ENCODE measurements at places on chromosomes 7 and 10.
A peak's percentile ranks its signal among the peaks of the same experiment; 100 is the strongest.

DNA sequence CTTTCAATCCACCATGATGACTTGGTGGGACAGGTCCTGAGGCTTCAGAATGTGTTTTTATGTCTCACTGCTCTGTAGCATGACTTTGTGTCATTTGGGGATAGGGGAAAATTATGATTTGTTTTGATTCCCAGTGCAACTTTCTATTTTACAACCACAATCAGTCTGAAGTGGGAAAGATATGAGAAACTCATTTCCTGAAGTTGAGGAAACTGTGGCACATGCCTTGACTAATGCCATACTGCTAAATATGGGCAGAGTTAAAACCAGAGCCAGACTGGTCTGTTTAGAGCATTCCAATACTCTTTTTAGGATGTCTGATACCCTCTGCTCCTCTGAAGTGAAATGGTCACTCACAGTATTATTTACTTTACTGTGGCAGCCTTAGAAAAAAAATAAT, 307.7 kb downstream of the ADRA2A start:
- no peak for DNase-seq

DNA sequence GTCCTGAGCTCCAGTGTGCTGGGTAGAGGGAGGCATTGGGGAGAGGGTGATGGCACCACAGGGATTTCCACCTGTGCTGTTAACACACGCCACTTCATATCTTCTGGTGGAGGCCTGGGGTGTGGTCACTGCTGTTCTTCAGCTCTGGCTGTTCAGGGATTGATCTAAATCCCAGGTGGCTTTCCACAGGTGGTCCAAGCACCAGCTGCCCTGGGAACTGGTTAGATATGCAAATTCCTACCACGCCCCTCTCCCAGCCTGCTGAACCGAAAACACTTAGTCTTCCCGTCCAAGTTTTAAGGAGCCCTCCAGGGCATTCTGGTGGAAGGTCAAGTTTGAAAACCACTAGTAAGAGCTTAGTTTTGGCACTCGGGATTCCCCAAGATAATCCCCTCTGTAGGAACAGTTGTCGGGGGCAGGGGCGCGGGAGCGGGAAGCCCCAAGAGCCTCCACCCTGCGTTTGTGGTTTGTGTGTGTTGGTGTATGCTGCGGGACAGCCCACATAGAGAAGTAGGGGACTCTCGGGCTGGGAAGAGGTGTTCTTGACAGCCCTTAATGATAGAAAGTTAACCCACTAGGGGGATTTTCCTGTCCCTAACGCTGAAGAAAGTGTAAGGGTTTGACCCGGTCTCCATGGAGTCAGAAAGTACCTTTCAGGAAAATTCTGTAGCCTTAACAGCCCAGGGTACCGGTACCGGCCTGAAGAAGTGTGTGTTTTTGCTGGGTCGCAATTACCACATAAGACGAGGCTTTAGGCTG, 5.1 kb downstream of the DEPP1 start:
- no peak for DNase-seq

GRCh38 chr7:4687956-4688355, 5.9 kb downstream of the FOXK1 start:
- no peak for DNase-seq

DNA sequence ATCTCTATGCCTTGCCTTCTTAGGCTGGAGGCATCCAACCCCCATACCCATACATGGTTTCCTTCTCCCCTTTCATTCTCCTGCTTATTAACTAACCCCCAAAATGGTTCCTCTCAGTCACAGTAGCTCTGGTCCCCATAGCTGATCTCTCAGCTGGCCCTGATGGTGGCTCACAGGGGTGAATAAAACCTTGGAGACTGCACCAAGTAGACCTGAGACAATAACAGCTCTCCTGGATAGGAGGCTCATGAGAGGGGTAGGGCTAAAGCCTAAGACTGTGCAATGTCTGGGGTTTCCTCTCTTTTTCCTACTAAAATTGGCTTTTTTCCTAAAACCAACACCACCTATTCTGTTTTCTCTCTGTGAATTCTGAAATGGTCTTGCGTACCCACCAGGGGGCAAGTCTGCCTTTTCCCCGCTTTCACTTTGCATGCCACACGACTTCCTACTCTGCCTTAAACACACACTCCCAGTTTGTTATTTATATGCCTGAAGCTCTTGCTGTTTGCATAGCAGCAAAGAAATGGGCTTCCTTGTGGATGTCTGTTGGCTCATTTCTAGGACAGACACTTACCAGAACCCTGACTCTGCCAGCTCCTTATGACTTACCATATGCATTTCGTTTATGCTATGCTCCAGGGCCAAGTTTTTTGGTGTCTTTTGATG, 18.4 kb upstream of the PON1 start:
- no peak for DNase-seq

- no peak for DNase-seq
Measured at GRCh38 chr7:17046666-17047065, 164.9 kb upstream of the AGR3 start.

DNA sequence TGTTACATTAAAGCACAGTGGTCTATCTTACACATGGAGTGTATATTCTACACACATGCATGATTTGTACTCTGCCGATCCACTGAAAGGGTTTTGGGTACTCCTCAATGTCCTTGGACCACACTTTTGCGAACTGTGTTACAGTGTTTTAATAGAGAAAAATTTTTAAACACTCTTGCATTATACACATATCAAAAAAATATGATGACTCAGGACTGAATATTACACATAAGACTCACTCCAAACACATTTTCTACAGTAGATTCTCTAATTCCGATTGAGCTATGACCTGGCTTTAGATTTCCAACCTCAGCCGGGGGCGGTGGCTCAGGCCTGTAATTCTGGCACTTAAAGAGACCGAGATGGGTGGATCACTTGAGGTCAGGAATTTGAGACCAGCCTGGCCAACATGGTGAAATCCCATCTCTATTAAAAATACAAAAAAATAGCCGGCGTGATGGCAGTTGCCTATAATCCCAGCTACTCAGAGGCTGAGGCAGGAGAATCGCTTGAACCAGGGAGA, 222.4 kb downstream of the CACNA2D1 start:
- DNase-seq, result no peak

DNA sequence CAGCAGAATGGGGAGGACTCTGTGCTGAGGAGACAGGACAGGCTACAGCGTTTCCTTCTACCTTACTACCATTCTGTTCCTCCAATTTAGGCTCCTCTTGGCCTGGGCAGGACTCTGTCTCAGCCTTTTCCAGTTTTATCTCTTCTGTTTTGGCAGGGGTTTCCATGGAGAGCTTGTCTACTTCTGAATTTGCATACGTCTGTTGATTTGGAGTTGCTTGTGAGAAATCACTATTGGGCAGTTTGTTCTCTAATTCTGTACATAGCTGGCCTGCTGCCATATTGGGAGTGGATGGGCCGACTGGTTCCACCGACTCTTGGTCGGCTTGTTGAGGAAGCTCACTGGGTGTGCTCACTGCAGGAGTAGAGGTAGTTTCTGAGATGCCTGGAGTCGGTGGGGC, 136.8 kb downstream of the GALNT11 start:
- DNase-seq, result no peak

- DNase-seq, result no peak
Measured at GRCh38 chr10:90849956-90850749, 7.7 kb downstream of the HTR7 start.

- DNase-seq, result no peak
Measured at GRCh38 chr7:98128346-98128745, 21.7 kb downstream of the LMTK2 start.

DNA sequence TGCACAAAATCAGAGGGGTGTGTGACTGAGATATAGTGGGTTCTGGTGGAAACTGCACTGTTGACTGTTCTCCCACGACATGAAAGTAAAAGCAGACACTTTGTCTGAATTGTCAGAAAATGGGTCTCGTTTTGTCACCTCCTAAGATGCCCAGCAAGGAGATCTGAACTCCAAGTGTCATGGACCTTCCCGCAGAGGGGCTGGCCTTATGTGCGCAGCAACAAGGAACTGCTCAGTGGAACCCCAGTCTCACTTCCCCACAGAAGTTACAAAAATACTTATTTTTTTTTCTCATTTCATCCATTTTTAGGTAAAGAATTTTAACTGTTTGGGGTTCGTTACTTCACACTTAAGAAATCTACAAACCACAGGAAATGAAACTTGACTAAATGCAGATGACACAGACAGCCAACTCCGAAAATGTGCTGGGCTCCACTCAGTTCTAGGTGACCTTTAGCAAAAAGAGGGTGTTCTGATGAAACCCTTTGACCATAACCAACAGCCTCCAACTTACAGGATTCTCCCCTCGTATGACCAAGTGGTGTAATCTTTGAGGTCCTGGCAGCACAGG, 115.0 kb downstream of the FAM107B start:
- DNase-seq, result peak; percentile 14

- DNase-seq, result no peak
Measured at GRCh38 chr7:137853053-137853452, 6.3 kb upstream of the DGKI start.

DNA sequence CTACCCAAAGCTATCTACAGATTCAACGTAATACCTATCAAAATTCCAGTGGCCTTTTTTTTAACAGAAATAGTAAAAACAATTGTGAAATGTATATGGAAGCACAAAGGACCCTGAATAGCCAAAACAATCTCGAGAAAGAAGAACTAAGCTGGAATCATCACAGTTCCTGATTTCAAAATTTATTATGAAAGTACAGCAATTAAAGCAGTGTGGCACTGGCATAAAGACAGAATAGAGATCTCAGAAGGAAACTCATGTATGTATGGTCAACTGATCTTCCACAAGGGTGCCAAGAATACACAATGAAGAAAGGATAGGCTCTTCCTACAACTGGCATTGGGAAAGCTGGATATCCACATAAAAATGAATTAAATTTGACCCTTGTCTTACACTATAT, 23.2 kb downstream of the PNLIPRP3 start:
- no peak for DNase-seq

- DNase-seq, result no peak
Measured at GRCh38 chr10:43421519-43421918, 12.5 kb upstream of the HNRNPF start.

DNA sequence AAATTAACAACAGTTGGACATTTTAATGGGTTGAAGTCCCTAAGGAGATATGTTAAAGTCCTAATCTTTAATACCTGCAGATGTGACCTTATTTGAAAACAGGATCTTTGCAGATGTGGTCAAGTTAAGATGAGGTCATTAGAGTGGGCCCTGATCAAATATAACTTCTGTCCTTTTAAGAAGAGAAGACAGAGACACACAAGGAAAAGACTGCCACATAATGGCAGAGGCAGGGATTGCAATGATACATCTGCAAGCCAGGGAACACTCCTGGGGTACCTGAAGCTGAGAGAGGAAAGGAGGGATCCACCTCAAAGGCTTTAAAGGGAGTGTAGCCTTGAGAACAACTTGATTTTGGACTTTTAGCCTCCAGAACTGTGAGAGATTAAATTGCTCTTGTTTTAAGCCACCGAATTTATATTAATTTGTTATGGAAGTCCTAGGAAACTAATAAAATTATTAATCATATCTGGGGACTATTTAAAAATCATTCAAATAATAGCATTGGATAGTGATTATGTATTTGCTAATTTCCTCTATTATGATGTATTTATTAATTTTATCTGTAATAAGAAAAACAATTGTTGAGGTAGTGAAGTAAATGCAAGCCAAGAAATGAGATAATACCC, 700.0 kb upstream of the PCDH15 start:
- no peak for DNase-seq

GRCh38 chr10:107502229-107502985, 337.9 kb upstream of the SORCS1 start:
- no peak for DNase-seq

GRCh38 chr7:110839866-110840265, 251.1 kb upstream of the LRRN3 start:
- no peak for DNase-seq

- no peak for DNase-seq
Measured at GRCh38 chr7:41795276-41795833, 92.5 kb upstream of the INHBA start.

GRCh38 chr7:148172920-148173319, 417.6 kb upstream of the C7orf33 start:
- no peak for DNase-seq

- no peak for DNase-seq
Measured at GRCh38 chr10:69801434-69802315, at the start of gene COL13A1. Gene COL13A1 (plus strand): TSS chr10:69801906. CDS start chr10:69802424, 518 bp downstream.

DNA sequence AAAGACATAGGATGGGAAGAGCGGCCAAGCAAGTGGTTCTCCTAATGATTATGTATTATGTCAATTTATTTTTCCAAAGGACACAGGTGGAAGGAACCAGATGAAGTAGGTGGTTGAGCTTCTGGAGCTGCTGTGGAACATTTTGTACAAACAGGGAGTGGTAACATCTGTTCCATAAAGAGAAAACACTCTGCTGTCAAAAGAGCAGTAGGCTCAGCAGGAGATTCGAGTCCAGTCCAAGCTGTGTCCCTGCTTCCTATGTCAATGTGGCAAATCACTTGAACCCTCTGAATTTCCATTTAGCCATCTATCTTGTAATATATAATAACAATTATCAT, 448.0 kb upstream of the ANKRD30A start:
- no peak for DNase-seq

GRCh38 chr7:521221-522070, 1.8 kb upstream of the PDGFA start:
- no peak for DNase-seq

DNA sequence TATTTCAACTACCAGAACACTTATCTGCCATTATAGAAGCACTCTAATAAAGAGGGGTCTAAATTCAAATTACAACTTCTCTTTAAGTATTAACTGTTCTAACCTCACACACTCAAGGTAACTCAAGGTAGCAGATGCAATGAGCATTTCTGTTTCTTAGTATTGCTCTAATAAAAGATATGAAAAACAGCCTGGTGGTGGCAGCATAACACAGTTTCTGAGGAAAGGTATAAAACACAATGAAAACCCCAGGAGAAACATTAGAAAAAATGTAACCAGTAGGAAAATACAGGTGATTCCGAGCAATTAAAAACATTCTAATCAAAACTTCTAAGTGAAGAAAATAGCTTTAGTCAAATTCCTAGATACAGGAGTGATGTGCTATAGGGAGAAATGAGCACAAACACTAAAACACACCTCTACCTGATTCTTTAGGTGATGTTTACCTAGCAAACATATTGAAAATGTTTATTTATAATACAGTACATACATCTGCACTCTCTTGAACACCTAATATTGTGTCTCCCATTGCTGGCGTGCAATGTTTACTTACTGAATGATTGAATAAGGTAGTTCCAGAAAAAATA, 3.5 kb downstream of the MKRN1 start:
- DNase-seq, result peak; percentile 55

DNA sequence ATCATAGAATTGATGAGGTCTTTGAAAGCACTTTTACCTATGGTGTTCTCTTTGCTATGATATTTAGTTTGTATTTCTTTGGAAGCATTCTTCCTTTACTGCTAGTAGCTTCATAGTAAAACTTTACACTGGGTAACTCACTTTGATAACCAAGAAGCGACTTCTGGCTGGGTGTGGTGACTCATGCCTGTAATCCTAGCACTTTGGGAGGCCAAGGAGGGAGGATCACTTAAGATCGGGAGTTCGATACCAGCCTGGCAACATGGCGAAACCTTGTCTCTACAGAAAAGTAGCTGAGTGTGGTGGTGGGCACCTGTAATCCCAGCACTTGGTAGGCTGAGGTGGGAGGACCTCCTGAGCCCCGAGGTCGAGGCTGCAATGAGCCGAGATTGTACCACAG, 36.2 kb downstream of the CCDC126 start:
- no peak for DNase-seq

GRCh38 chr10:47348661-47349470, 703 bp downstream of the RBP3 start:
- no peak for DNase-seq
